ENCODE measurements at places on chromosomes 4 and X. TPM values are rescaled to one million over a fixed set of nuclear protein-coding genes. Genes with fewer than 3 reads are reported as not detected.
A peak's percentile ranks its signal among the peaks of the same experiment; 100 is the strongest.

Gene ASB11
- not detected for total RNA-seq

- no peak overlapping the region for H3K4me3 ChIP-seq
- DNase-seq = no peak
- peaks cover 15% of the 10 kb centered on the region for H3K4me1 ChIP-seq
- no peaks in the 10 kb centered on the region for H3K36me3 ChIP-seq
- H3K27ac ChIP-seq = no peak overlapping the region
Observed at GRCh38 chr4:173374588-173374987, 3.8 kb downstream of the SAP30 start.

DNA sequence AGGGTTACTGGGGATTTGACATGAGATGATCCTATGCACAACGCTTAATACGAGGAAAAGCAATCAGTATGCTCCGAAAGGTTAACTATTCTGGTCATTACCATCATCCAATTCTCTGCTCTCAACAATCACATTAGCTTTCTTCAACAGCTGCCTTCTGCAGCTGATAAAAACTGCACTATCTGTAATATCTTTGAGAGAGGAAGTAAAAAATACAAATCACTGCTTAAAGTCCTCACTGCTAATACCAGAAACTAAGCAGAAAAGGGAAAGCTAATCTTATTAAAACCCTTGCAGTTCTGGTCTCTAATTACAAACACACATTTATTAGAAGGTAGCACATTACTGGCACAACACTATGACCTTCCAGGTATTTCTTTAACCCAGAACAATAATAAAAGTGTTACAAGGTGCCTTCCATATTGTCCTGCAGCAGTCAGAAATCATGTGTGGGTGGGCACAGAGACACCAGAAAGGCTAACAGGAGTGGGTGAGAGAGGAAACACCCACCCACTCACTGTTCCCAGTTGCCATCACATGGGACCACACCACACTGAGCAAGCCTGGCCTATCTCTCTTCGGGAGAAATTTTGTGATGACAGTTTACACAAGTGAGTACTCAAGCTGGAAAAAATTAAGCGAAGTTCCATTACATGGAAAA is 71.0 kb downstream of the RELL1 start:
- H3K36me3 ChIP-seq = no peaks in the 10 kb centered on the region
- no peak overlapping the region for H3K4me3 ChIP-seq
- H3K27ac ChIP-seq = peak overlapping the region; percentile 37
- H3K27me3 ChIP-seq = no peaks in the 10 kb centered on the region
- no peaks in the 10 kb centered on the region for H3K4me1 ChIP-seq

Gene SPANXC
- not detected for total RNA-seq

Gene GLRA3
- not detected for total RNA-seq

DNA sequence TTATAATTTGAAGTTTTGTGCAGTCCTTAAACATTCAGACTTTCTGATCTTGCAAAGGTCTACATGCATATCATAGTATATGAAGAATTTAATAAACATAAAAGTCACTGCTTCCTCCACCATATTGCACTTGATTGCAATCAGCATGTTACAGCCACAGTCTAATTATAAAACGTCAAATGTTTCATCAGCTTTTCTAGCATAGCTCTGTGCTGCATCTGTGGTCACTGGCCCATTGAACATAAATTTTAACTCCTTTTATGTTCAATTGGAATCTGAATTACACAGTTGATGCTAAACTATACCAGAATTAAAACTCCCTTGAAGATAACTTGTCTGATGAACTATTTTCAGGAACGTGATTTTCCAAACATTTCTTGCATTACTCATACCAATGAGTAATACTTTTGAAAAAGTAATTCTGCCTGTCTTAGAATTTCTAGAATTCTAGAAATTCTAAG is 329.1 kb downstream of the GALNTL6 start:
- no peak for DNase-seq
- no peaks in the 10 kb centered on the region for H3K4me1 ChIP-seq
- no peak overlapping the region for H3K27ac ChIP-seq
- no peaks in the 10 kb centered on the region for H3K27me3 ChIP-seq
- no peak overlapping the region for H3K4me3 ChIP-seq
- H3K36me3 ChIP-seq = no peaks in the 10 kb centered on the region

- no peaks in the 10 kb centered on the region for H3K27me3 ChIP-seq
- H3K27ac ChIP-seq = no peak overlapping the region
- DNase-seq = no peak
- H3K4me1 ChIP-seq = peaks cover 6% of the 10 kb centered on the region
Observed at GRCh38 chr4:5387457-5387856, 320.9 kb downstream of the EVC2 start.

All from natural killer cell treated with Interleukin-12 subunit alpha and Interleukin-12 subunit beta and Interleukin-15 and Interleukin-18, amount 100 ng/mL, for 72 hours (primary cell).